ENCODE measurements at places on chromosomes 7 and 10. TPM values are rescaled to one million over a fixed set of nuclear protein-coding genes. Genes with fewer than 3 reads are reported as not detected.

GRCh38 chr10:112383325-112383724 lies 9.4 kb downstream of the ACSL5 start:
- peaks cover 27% of the 10 kb centered on the region for H3K4me1 ChIP-seq
- no peak overlapping the region for H3K4me3 ChIP-seq
- no peaks in the 10 kb centered on the region for H3K27me3 ChIP-seq
- H3K27ac ChIP-seq: no peak overlapping the region

GRCh38 chr10:61558188-61558587 lies 104.5 kb upstream of the CABCOCO1 start:
- no peaks in the 10 kb centered on the region for H3K27me3 ChIP-seq
- no peaks in the 10 kb centered on the region for H3K36me3 ChIP-seq
- no peaks in the 10 kb centered on the region for H3K4me1 ChIP-seq
- no peak overlapping the region for H3K27ac ChIP-seq
- DNase-seq: no peak
- no peak overlapping the region for H3K4me3 ChIP-seq

DNA sequence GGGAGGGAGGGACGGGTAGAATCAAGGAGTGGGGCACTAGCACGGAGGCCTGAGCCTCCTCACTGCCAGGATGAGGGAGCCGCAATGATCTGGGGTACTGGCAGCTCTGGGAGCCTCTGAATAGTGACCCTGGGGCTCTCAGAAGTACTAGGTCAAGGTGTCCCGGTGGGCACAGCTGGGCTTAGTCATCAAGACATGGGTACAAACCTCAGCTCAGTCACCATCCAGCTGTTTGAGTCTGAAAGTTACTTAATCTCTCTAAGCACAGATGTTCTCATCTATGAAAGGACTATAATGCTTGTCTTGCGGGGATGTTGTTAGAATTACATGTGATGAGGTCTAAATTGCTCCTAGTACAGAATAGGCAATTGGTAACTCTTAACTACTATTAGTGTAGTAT lies 276.8 kb downstream of the KCNMA1 start:
- H3K4me1 ChIP-seq: peaks cover 3% of the 10 kb centered on the region
- H3K36me3 ChIP-seq: no peaks in the 10 kb centered on the region
- no peak overlapping the region for H3K4me3 ChIP-seq
- H3K27ac ChIP-seq: no peak overlapping the region
- DNase-seq: no peak
- no peaks in the 10 kb centered on the region for H3K27me3 ChIP-seq

GRCh38 chr10:33975481-33975880 lies 641.0 kb upstream of the NRP1 start:
- no peaks in the 10 kb centered on the region for H3K4me1 ChIP-seq
- no peak overlapping the region for H3K4me3 ChIP-seq
- no peaks in the 10 kb centered on the region for H3K36me3 ChIP-seq
- H3K27ac ChIP-seq: no peak overlapping the region
- H3K27me3 ChIP-seq: no peaks in the 10 kb centered on the region

DNA sequence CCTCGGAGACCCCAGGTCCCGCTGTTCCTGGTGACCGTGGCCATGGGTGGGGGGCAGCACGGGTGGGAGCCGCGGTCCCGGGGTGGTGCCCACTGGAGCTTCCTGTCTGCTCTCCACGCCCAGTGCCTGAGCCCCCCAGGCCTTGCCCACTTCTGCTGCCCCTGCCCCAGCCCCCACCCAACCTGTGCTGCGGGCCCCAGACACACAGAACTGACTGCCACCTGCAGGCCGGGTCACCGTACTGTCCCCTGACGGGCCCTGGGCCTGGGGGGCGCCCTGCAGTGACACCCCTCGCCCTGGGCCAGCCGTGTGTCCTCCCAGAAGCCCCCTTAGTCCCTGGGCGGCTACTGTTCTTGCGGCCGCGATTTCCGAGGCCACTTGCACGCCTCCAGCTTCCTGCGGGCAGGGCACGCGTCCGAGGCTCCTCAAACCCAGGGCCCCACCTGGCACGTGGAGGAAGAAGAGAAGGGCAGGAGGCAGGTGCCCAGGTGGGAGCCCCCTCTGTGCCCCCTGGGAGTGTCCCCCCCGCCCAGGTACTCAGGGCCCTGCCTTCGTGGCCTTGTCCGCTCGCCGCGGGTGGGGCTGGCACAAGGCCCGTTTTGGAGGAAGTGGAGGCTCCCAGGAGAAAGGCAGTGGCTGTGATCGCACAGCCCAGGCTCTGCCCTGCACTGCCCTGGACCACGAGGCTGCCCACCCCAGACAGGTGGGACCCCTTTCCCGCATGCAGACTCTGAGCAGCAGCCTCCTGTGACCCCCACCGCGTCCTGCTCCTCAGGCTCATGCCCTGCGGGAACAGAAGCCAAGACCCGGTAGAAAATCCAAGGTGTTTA lies 10.4 kb downstream of the TMEM184A start:
- H3K27ac ChIP-seq: peak overlapping the region; percentile 2
- H3K36me3 ChIP-seq: peaks cover 64% of the 10 kb centered on the region
- no peak for DNase-seq
- no peaks in the 10 kb centered on the region for H3K27me3 ChIP-seq

TLX1 gene
- not detected for total RNA-seq

HOXA13 gene
- not detected for total RNA-seq

TUBB8 gene
- total RNA-seq: not detected
